NCI-H2081 treated with DMSO at 0.1 percent for 48 hours (cell line): ENCODE measurements at places on chromosomes 1 and 21.

- DNase-seq: no peak
These were observed 13.5 kb upstream of the TEKT2 start for GRCh38 chr1:36070349-36070748.

GRCh38 chr1:87588495-87588894, 259.8 kb downstream of the LMO4 start:
- no peak for DNase-seq

DNA sequence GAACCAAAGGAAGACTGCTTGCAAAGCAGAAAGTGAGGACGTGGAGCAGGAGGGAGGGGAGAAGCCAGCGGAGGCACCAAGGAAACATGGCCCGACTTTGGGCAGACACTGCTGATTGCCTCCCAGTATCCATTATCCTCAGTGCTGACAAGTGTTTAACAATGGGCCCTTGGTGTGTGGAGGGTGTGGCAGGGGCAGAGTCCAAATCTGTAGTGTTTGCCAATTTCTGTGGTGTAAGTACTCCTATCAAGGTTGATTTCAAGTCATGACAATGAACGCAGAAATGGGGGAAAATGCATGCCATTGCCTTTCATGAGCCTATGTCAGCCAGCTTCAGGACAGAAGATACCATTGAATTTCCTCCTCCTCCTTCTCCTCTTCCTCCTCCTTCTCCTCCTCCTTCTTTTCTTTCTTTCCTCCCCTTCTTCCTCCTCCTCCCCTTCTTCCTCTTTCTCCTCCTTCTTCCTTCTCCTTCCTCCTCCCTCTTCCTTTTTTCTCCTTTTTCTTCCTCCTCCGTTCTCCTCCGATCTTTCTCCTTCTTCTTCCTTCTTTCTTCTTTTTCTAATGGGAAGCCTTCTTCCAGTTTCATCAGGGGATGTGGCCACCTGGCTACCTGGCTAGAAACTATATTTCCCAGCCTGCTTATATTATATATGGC, 10.3 kb upstream of the PHC2 start:
- no peak for DNase-seq

DNA sequence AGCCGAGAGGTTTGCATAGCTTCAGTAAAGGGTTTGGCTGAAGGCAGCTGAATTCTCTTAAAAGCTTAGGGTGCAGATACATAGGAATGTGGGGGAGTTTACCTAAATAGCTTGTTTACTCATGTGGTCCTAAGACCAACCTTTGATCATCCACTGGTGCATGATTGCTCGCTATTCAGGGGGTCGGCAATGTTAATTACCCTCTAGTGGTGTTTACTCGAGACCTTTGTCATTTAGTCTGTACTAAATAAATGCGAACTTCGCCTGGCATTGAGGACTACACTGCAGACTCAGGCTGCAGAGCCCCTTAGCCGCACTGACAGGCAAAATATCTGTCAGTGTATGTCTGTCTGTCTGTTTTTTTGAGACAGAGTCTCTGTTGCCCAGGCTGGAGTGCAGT, 31.8 kb downstream of the TMEM63A start:
- no peak for DNase-seq

- no peak for DNase-seq
These were observed 77.0 kb downstream of the CSMD2 start for GRCh38 chr1:34087986-34088385.

DNA sequence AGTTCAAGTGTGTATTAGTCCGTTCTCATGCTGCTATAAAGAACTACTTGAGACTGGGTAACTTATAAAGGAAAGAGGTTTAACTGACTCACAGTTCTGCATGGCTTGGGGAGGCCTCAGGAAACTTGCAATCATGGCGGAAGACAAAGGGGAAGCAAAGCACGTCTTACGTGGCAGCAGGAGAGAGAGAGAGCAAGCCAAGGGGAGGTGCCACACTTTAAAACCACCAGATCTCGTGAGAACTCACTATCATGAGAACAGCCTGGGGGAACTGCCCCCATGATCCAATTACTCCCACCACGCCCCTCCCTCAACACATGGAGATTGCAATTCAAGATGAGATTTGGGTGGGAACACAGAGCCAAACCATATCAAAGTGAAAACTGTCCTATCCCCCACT, 4.1 kb upstream of the MIS18A start:
- no peak for DNase-seq

- DNase-seq: no peak
These were observed 35.1 kb downstream of the TMEM51 start for GRCh38 chr1:15188678-15189077.

DNA sequence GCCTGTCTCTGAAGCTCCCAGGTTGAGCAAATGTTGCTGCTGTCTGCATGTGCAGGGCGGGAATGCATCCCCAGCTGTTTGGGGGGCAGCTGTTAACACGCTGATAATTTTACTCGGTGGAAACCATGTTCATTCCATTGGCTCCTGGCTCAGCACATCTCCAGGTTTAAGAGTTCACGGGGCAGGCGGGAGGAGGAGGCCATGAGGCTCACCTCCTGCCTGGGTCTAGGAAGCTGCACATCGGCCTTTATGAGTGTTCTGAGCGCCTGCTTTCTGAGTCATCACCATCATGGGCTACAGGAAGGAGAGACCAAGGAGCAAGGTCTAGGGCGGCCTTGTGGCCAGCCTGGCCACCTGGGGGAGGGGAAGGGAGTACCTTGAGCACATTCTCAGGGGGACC, 29.7 kb downstream of the AJAP1 start:
- DNase-seq: no peak

- no peak for DNase-seq
These were observed 6.6 kb upstream of the CD46 start for GRCh38 chr1:207745285-207745684.

- DNase-seq: no peak
These were observed 14.4 kb downstream of the CNN3 start for GRCh38 chr1:94912263-94913184.

DNA sequence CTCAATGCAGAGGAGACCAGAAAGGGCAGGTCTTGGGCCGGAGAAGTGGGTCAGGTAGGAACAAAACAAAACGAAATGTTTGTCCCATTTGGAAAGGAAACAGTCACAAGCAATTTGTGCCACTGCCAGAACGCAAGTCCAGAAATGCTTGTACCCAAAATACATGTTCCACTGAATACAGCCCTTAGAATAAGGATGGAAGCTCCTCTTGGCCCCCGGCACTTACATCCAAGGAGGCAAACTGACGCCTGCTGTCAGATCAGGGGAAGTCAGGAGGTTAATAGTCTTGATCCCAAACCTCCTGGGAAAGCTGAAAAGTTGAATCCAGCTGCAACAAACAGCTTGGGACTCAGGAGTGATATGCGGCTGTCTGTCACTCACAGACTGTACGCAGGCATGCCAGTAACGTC, 75.9 kb upstream of the GALNT2 start:
- DNase-seq: no peak

DNA sequence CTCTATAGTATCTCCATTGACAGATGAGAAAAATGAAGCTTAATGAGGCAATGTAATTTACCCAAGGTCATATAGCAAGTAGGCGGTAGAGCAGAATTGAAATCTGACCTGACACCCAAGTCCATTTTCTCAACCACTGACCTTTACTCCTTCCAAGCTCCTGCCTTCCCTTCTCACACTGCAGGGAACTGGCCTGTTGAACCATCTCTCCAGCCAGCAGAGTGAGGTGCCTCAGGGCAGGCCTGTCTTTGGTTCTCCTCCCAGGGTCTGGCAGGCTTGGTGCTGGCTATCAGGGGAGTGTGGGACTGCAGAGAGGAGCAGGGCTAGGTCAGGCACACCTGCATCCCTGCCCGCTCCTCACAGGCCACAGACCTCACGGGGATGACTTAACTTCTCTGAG, 126.8 kb downstream of the BEND5 start:
- no peak for DNase-seq

DNA sequence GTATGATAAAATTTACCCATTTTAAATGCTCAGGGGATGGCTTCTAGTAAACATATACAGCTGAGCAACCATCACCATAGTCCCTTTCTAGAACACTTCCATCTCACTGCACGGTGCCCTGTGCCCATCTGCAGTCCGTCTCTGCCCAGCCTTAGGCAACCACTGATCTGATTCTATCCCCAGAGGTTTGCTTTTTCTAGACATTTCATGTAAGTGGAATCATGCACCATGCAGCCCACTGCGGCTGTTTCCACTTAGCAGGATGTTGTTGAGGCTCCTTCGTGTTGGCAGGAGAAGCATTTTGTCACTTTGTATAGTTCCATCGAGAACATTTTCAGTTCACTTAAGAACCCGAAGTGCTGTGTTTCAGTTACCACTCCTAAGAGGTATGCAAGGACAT, 27.8 kb upstream of the VAMP3 start:
- no peak for DNase-seq

GRCh38 chr1:11320153-11320936, 47.3 kb downstream of the UBIAD1 start:
- no peak for DNase-seq

GRCh38 chr1:203930342-203930741, 68.9 kb downstream of the SNRPE start:
- no peak for DNase-seq

DNA sequence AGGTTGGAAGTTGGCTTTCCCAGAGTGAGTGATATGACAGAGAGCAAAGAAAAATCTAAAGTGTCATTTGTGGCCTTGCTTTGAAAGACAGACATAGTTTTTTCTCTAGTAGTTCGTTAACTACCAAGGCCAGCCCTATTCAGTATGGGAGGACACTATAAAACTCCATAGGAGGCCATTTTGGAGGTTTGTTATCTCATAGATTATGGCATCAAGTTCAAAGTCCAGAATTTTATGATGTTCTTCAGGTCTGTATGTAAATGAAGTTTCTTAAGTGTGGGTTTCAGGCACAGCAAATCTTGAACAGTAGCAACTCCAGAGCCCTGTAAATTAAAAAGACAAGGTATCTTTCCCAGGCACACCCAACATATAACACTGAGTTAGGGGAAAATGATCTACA, 437.1 kb downstream of the PLPP3 start:
- DNase-seq: no peak

GRCh38 chr1:113898241-113898814, 6.3 kb downstream of the AP4B1 start:
- no peak for DNase-seq

DNA sequence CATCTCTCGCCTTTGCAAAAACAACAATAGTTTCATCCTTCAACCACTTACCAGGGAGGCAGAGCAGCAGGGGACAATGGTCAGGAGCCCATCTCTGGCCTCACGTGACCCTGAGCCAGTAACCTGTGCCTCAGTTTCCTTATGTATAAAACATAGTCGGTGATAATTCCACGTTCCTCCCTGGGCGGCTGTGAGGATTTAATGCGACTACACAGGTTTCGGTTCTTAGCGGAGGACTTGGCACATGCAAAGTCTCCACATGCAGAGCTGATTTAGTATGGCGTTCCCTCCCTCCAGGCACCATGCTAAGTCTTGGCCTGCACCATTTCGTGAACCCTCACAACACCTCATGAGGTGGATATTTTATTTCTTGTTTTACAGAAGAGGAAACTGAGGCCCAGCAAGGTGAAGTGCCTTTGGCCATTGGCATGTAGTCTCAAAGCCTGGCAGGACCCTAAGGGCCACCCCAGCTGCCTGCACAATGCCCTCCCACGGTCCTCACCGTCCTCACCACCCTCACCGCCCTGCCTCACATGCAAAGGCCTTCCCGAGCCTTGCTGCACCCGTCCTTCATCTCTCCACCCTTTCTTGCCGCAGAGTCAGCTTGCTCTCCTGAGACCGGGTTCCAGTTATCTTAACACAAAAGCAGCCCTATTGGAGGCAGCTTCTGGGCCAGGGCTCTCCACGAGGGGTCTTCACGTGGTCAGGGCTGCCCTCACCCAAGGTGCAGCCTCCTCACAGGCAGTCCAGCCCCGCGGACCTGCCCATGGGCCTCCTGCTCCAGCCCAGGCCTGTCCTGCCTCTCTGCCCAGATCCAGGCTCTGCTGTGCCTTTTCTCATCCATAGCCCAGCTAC, 48.9 kb downstream of the SYF2 start:
- no peak for DNase-seq

DNA sequence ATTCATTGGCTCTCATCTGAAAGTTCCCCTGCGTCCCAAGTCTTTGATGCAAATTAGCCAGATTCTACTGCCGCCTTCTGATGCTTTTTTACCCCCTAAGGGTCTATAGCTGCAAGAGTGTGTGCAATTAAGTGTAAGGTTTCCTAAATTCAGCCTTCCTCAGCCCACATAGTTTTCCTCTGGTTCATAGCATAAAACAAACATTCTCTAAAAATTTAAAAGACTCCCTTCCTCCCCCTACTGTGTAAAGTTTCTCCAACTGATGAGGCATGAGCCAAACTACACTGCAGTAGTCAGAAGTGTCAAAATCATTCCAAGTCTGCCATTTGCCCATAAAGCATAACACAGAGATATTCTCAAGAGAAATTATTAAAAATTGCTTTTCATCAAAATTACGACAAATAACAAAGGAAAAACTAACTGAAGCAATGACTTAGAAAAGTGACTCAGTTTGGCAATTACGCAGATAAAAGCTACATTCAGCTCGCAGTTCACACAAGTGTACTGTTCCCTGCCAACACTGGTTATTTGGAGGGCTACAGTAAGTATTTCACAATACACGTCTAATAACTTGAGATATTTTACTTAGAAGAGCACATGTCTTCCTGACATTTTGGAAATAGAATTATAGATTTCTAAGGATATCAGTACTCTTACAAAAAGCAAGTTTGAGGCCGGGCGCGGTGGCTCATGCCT, 15.4 kb downstream of the KCNH1 start:
- DNase-seq: no peak

DNA sequence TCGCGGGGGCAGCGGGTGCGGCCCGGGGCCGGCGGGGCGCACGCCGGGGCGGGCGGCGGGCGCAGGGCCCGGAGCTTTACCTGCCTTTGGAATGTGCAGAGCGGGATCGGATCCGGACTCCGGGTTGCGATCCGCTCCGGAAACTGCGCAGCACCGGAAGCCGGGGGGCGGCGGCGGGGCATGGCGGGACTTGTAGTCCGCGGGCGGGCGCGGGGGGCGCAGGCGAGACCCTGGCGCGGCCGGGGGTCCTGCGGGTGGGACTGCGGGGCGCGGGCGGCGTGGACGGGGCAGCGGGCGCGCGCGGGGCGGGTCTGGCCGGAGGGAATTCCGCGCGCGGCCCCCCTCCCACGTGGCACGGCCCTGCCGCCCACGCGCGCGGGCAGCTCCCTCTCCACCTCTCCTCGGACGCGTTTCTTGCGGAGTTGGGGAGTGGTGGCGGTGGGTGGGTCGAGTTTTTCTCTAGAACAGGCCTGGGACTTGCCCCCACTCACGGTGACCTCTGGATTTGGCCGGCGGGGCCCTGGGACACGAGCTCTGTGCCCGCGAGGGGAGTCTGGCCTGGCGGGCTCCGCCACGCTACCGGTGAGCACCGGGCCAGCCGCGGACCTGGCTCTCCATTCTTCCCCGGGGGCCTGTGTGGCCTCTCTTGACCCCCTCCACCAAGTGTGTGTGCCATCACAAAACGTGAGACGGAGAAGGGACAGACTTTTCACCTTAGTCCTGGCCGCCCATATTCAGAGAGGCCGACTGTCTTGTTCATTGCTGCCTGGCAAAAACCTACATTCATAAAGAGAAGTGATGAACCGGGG, at the start of gene PRDM15:
PRDM15 (minus strand) TSS at position 155 of the 809 bp plus-strand sequence. CDS start 18,981 bp downstream, outside the sequence.
- no peak for DNase-seq

- DNase-seq: peak; percentile 52
These were observed 306.2 kb downstream of the PTPRU start for GRCh38 chr1:29542548-29542947.
